ENCODE measurements at places on chromosomes 2 and 18. TPM values are rescaled to one million over a fixed set of nuclear protein-coding genes. Genes with fewer than 3 reads are reported as not detected.

Gene NAT8
- total RNA-seq = not detected

Gene SRD5A2
- total RNA-seq = not detected

Gene COL6A3
- total RNA-seq = 2,116 TPM

Gene HS1BP3
- total RNA-seq = 31.6 TPM

Gene ADD2
- total RNA-seq = under 0.01 TPM

Gene LIMS2
- 7.4 TPM for total RNA-seq

Gene GALNT13
- total RNA-seq = 0.13 TPM

Gene POTEC
- not detected for total RNA-seq

Gene TRIB2
- 22.6 TPM for total RNA-seq

Gene BARD1
- 28.6 TPM for total RNA-seq

Gene ARHGAP15
- not detected for total RNA-seq

Gene REG1B
- not detected for total RNA-seq

Gene CBLN2
- not detected for total RNA-seq

Gene LRRFIP1
- total RNA-seq = 63.6 TPM

Gene B3GNT7
- total RNA-seq = 0.78 TPM

Gene RAD51AP2
- not detected for total RNA-seq

Gene ELOA2
- total RNA-seq = not detected

Gene NEB
- total RNA-seq = 0.78 TPM

Gene MBP
- 4.3 TPM for total RNA-seq

Gene ALPG
- total RNA-seq = not detected

Gene RNF149
- total RNA-seq = 75.8 TPM

Gene TRABD2A
- total RNA-seq = 0.26 TPM

Gene ARHGEF4
- total RNA-seq = 12.9 TPM

Gene G6PC2
- total RNA-seq = not detected

Gene IL18RAP
- total RNA-seq = not detected

Gene TCF23
- under 0.01 TPM for total RNA-seq

Gene LINC00305
- total RNA-seq = not detected

Gene AQP12B
- not detected for total RNA-seq

Gene IGFBP5
- 1,050 TPM for total RNA-seq

Gene BOK
- total RNA-seq = 24.3 TPM

Gene NUP35
- total RNA-seq = 10.3 TPM

Gene GRHL1
- 0.78 TPM for total RNA-seq

Gene SCTR
- not detected for total RNA-seq

Gene LYG1
- total RNA-seq = 0.13 TPM

Gene LAMA1
- total RNA-seq = 11.0 TPM

Gene NT5C1B
- not detected for total RNA-seq

Gene PROM2
- total RNA-seq = 0.32 TPM

Measured in articular chondrocyte of knee joint (primary cell).